ENCODE measurements at places on chromosomes 12 and 14.

- DNase-seq, result no peak
Measured at GRCh38 chr12:84807249-84807648, 105.3 kb downstream of the SLC6A15 start.

DNA sequence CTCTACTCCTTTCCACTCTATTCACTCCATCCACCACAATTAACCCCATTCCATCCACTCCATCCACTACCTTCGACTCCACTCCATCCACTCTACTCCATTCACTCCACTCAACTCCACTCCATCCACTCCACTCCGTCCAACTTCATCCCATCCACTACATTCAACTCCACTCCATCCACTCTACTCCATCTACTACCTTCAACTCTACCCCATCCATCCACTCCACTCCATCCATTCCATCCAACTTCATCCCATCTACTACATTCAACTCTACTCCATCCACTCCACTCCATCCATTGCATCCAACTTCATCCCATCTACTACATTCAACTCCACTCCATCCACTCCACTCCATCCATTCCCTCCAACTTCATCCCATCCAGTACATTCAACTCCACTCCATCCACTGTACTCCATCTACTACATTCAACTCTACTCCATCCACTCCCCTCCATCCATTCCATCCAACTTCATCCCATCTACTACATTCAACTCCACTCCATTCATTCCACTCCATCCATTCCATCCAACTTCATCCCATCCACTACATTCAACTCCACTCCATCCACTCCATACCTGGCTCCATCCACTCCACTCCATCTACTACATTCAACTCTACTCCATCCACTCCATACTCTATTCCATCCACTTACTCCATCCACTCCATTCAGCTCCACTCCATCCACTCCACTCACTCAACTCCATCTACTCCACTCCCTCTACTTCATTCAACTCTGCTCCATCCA is 16.4 kb downstream of the HNF1A start:
- no peak for DNase-seq

- DNase-seq, result no peak
Measured at GRCh38 chr14:50744231-50744630, 76.1 kb upstream of the SAV1 start.

DNA sequence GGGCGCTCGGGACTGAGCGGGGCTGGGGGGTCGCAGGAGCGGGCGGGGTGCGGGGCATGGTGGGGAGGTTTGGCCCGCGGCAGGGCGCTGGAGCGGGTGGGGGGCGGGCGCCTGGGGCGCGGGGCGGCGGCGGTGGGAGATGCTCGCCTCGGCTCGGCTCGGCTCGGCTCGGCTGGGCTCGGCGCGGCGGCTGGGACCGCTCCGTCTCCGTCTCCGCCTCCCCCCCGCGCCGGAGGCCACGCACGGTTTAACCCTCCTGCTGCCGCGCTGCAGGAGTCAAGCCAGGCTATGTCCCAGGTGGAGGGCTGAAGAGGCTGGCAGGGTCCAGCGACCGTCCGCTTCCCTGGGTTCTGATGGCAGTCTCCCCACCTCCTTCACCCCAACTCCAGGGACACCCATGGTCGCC is at the start of gene PIANP:
PIANP (minus strand) TSS at position 170 of the 406 bp plus-strand sequence. CDS start 2,754 bp downstream, outside the sequence.
- peak; percentile 24 for DNase-seq

DNA sequence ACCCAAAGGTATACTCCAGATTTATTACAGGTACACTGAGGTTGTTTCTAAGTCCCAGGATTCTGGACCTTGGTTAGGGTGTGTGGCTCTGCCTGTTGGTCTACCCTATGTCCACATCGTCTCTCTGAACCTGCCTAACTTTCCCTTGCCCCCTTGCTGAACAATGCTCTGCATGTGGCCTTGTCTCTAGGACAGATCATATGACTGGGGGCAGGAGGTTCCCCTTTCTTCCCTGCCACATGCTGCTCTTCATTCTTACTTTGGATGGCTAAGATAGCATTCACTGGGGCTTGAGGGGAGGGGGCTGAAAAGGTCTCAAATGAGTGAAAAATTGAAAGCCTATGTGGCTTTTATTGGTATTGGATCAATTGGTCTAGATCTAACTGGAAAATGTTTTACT is 49.2 kb downstream of the MBIP start:
- DNase-seq, result no peak

DNA sequence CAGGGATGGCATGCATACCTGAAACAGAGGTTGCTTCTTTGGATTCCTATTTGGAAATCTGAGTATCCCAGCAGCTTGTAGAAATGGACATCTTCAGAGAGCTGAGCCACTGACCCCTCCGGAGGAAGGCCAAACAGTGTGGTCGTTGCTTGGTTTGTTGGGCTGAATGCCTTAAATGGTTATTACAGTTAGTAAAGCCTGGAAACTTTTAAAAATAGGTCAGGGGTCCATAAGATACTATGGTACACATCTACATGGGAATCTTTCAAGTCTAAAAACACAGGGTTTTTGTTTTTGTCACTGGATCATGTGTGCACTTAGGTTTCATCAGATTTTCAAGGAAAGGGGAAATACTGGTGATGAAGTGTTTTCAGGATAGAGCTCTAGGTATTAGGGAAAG is 7.7 kb downstream of the DYRK2 start:
- DNase-seq, result no peak

DNA sequence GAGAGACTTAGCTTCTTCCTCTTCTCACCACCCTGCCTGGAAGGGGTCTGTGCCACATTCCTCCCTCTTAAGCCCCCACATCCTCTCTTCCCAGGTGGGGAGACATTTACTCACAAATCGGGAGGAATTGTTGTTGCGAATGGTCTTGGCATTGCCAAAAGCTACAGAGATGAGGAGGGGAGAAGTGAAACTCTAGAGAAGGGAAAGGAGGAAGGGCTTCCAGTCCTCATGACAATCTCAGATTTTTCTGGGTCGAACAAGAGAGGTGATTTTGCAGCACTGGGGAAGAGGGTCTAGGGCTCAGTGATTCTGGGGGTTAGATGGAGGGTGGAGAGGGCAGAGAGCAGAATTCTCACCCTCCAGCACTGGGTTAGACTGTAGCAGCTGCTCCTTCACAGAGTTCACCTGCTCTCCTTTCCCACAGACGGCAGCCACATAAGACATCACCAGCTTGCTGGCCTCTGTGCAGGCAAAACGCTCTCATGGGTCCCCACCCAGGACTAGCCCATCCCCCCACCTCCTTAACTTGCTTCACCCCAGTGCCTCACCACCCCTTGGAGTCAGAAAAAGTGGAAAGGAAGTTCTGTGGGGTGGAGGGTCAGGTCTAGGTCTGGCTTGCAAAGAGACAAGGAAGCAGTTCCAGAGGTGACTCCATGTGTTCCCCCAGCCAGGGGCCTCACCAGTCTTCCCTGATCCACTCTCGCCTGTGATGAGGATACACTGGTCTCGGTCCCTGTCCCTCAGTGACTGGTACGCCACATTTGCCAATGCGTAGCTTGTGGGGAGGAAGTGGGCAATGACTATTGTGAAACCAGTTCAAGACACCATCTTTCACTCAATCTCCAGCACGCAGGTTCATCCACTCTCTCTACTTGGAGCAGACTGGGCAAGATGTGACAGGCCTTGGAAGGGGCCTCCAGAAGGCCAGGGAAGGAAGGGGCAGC is 2.7 kb downstream of the MYO1A start:
- no peak for DNase-seq

DNA sequence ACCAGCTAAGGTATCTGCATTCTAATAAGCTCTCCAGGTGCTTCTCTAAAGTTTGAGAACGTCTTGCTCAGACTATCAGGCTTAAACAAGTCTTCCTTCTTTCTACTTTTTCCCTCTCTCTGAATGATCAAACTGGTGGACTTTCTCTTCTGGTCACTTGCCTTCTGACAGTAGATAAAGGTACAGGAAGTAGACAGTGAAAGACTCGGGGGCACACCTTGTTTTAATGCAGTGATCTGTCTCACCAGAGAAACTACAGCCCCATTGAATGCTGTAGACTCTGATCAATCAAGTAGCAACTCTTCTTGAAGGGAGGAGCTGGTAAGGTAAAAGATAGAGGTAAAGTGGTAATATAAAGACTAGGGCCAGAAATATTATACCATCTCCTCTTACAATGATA is 48.1 kb upstream of the ATXN7L3B start:
- no peak for DNase-seq

GRCh38 chr14:65972891-65973290 is 513.3 kb upstream of the CCDC196 start:
- peak; percentile 48 for DNase-seq

All from cardiac fibroblast (primary cell).